Activated T-helper 17 cell treated with anti-CD3 and anti-CD28 coated beads, Interleukin-2, amount 50 U/mL, for 72 hours (primary cell): ENCODE measurements at places on chromosomes 16 and 17. TPM values are rescaled to one million over a fixed set of nuclear protein-coding genes. Genes with fewer than 3 reads are reported as not detected.

GRCh38 chr17:28570716-28571360, 486 bp downstream of the PIGS start:
- ATAC-seq: peak; percentile 53

Gene ZFP3
- 1.9 TPM for total RNA-seq

Gene TEX14
- total RNA-seq: 0.30 TPM

Gene RSKR
- 36.3 TPM for total RNA-seq
